Activated T-cell treated with anti-CD3 and anti-CD28 coated beads, Interleukin-2, amount 50 U/mL, for 24 hours (primary cell): ENCODE measurements at places on chromosomes 3 and 15.

GRCh38 chr3:156542101-156543042, 12.5 kb downstream of the SSR3 start:
- H3K27ac ChIP-seq, result peak overlapping the region; percentile 44
- peaks cover 26% of the 10 kb centered on the region for H3K4me1 ChIP-seq
- peaks cover 91% of the 10 kb centered on the region for H3K36me3 ChIP-seq
- no peak for DNase-seq

- no peaks in the 10 kb centered on the region for H3K36me3 ChIP-seq
- H3K4me1 ChIP-seq, result no peaks in the 10 kb centered on the region
- H3K4me3 ChIP-seq, result no peak overlapping the region
- no peaks in the 10 kb centered on the region for H3K27me3 ChIP-seq
- H3K27ac ChIP-seq, result no peak overlapping the region
Measured at GRCh38 chr3:35184775-35185174, 454.6 kb upstream of the ARPP21 start.

DNA sequence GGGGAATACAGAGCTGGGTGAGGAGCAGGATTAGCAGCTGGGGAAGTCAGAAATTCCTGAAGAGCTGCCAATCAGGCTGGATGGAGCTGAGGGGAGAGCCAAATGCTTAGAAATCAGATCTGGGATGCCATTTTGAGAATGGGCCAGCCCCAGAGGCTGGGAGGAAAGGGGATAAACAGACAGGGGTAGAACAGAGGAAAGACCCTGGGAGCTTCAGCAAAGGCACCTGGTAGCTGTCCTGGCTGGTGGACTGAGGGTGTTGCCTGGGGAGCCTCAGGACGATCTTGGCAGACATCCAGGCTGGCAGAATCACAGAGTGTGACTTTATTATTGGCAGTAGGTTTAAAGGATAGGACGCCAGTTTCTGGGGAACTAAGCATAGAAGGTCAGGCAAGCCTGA, 97.8 kb downstream of the SQOR start:
- no peak overlapping the region for H3K27ac ChIP-seq
- no peak for DNase-seq
- H3K4me3 ChIP-seq, result no peak overlapping the region
- no peaks in the 10 kb centered on the region for H3K36me3 ChIP-seq
- H3K27me3 ChIP-seq, result peaks cover 16% of the 10 kb centered on the region
- no peaks in the 10 kb centered on the region for H3K4me1 ChIP-seq

GRCh38 chr15:40464595-40465185, 6.1 kb upstream of the CHST14 start:
- no peak for DNase-seq
- peaks cover 74% of the 10 kb centered on the region for H3K36me3 ChIP-seq
- no peak overlapping the region for H3K4me3 ChIP-seq
- H3K27me3 ChIP-seq, result no peaks in the 10 kb centered on the region
- peak overlapping the region; percentile 55 for H3K27ac ChIP-seq

DNA sequence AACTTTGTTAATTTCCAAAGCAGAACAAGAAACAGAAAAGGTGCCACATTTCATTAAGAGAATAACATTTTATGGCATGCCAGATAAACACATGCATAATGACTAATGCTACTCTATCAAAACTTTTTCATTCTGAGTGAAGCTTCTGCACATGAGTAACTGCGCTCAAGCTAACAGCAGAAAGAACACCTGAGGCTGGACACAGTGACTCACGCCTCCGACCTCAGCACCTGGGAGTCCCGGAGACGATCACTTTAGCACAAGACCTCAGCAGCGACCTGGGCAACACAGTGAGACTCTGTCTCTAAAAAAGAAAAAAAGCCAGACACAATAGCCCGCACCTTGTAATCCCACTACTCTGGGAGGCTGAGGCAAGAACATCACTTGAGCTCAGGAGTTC, 70.6 kb downstream of the ACAP2 start:
- peaks cover 6% of the 10 kb centered on the region for H3K4me1 ChIP-seq
- peaks cover 51% of the 10 kb centered on the region for H3K36me3 ChIP-seq
- no peak overlapping the region for H3K4me3 ChIP-seq
- no peak overlapping the region for H3K27ac ChIP-seq
- no peaks in the 10 kb centered on the region for H3K27me3 ChIP-seq
- no peak for DNase-seq

GRCh38 chr3:157285141-157285540, 125.2 kb upstream of the CCNL1 start:
- no peak overlapping the region for H3K4me3 ChIP-seq
- no peak for DNase-seq
- H3K36me3 ChIP-seq, result no peaks in the 10 kb centered on the region
- H3K4me1 ChIP-seq, result peaks cover 6% of the 10 kb centered on the region

DNA sequence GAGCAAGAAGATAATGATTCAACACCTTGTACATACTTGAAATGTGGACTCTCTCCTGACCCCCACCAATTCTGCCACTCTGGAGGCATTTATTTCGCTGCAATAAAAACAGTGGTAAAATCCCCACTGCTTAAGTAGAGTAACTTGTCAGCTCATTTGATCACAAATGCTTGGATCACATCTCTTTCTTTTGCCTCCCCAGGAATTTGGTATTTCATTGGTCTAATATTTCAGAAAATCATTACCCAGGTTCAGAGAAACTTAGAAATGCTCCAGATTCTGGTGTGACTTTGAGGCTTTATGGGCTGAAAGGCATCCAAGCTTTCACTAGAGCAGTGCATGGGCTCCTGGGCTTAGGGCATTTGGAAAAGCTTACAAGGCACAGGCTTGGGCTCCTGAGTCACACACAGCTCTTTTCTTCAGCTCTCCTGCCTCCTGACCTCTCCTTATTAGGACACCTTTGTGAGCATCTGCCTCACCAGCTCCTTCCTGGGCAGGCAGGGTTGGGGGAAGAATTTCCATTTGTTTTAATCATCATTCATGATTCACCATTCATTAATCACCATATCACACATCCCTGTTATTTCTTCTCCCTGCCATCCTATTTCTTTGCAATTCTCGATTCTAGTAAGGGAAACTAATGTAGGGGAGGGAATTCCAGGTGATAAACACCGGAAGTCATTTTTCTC, 22.5 kb downstream of the CDCP1 start:
- H3K27me3 ChIP-seq, result peaks cover 7% of the 10 kb centered on the region
- no peak overlapping the region for H3K4me3 ChIP-seq
- peak; percentile 16 for DNase-seq
- peaks cover 34% of the 10 kb centered on the region for H3K4me1 ChIP-seq
- H3K36me3 ChIP-seq, result no peaks in the 10 kb centered on the region

DNA sequence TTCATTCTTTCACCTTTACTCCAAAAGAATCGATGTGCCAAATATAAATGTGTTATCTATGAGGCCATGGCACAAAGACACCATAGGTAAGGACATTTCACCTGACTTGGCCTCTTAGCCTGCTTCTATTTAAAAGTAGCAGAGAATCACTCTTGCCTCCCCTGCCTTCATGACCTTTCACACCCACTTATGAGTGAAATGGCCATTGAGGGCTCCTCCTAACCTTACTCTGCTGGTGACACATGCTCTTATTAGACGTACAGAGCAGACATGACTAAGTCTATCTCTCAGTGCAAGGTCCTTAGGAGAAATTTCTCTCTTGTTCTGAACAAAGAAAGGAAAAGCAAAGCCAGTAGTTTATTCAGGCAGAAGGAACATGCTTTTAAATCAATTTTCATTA, 150.7 kb downstream of the LRTM1 start:
- H3K27me3 ChIP-seq, result no peaks in the 10 kb centered on the region
- H3K27ac ChIP-seq, result no peak overlapping the region
- H3K4me1 ChIP-seq, result no peaks in the 10 kb centered on the region
- H3K36me3 ChIP-seq, result no peaks in the 10 kb centered on the region

DNA sequence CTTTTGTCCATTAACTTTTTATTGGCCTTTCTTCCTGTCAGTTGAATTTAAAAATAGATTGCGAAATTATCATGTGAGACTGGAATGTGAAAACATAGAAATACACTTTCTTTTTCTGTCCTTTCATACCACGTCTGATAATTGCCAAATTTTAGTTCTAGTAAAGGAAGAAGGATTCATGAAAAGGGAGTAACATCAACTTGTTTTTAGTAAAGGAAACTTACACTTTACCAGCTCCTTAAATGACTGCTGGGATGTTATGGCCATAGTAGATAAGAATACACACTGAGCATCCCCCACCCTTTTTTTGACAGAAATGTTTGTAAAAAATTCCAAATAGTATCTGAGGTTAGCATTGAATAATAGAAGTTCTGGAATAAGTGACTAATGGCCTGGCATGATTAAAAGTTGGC, 137.9 kb downstream of the NEO1 start:
- no peaks in the 10 kb centered on the region for H3K36me3 ChIP-seq
- no peaks in the 10 kb centered on the region for H3K27me3 ChIP-seq
- DNase-seq, result no peak
- H3K4me3 ChIP-seq, result no peak overlapping the region

DNA sequence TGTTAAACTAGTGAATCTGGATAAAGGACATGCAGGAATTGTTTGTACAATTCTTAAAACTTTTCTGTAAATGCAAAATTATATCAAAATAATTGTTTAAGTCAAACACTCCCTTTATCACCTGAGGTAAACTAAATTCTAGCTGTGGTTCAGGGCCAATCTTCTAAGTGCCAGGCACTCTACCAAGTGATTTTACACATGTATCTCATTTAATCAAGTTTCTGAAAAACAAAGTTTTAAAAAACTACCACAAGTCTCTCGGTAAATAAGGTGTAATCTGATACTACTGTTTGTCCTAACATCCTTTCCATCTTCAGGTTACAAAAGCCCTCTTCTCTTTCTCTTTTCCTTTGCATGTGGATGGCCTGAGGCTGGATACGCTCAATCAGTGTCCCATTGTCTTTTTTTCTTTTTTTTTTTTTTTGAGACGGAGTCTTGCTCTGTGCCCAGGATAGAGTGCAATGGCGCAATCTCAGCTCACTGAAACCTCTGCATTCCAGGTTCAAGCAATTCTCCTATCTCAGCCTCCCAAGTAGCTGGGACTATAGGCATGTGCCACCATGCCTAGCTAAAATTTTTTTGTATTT, 19.3 kb downstream of the IFT80 start:
- no peak for DNase-seq
- H3K4me1 ChIP-seq, result peaks cover 6% of the 10 kb centered on the region
- H3K27ac ChIP-seq, result no peak overlapping the region

GRCh38 chr15:40257656-40258450, 19.0 kb downstream of the PAK6 start:
- peaks cover 23% of the 10 kb centered on the region for H3K27me3 ChIP-seq
- H3K4me3 ChIP-seq, result no peak overlapping the region
- no peaks in the 10 kb centered on the region for H3K36me3 ChIP-seq
- peaks cover 8% of the 10 kb centered on the region for H3K4me1 ChIP-seq
- no peak overlapping the region for H3K27ac ChIP-seq

GRCh38 chr3:16067837-16068471, 106.5 kb upstream of the GALNT15 start:
- peaks cover 7% of the 10 kb centered on the region for H3K4me1 ChIP-seq
- H3K36me3 ChIP-seq, result no peaks in the 10 kb centered on the region
- H3K27ac ChIP-seq, result no peak overlapping the region

GRCh38 chr3:194120789-194121770, 14.9 kb upstream of the HES1 start:
- no peaks in the 10 kb centered on the region for H3K4me1 ChIP-seq
- H3K4me3 ChIP-seq, result no peak overlapping the region
- H3K36me3 ChIP-seq, result no peaks in the 10 kb centered on the region
- DNase-seq, result no peak
- no peak overlapping the region for H3K27ac ChIP-seq

DNA sequence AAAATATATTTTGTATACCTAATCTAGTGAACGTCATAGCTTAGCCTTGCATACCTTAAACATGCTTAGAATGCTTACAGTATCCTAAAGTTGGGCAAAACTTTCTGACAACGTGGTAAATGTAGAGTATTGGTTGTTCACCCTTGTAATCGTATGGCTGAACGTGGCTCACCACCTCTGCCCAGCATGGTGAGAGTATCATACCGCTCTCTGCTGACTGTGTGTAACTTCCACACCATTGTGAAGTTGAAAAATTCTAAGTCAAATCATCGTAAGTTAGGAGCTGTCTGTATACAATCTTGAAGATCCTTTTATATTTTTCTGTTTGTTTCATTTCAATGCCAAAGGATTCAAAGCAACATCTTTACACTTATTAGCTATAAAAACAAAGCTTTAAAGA, 63.5 kb upstream of the TRPC1 start:
- H3K4me1 ChIP-seq, result no peaks in the 10 kb centered on the region
- H3K27ac ChIP-seq, result no peak overlapping the region
- no peak overlapping the region for H3K4me3 ChIP-seq
- H3K27me3 ChIP-seq, result no peaks in the 10 kb centered on the region
- DNase-seq, result no peak

GRCh38 chr3:195869413-195870001, 38.8 kb downstream of the TNK2 start:
- H3K27ac ChIP-seq, result no peak overlapping the region
- H3K4me1 ChIP-seq, result no peaks in the 10 kb centered on the region
- H3K4me3 ChIP-seq, result no peak overlapping the region

DNA sequence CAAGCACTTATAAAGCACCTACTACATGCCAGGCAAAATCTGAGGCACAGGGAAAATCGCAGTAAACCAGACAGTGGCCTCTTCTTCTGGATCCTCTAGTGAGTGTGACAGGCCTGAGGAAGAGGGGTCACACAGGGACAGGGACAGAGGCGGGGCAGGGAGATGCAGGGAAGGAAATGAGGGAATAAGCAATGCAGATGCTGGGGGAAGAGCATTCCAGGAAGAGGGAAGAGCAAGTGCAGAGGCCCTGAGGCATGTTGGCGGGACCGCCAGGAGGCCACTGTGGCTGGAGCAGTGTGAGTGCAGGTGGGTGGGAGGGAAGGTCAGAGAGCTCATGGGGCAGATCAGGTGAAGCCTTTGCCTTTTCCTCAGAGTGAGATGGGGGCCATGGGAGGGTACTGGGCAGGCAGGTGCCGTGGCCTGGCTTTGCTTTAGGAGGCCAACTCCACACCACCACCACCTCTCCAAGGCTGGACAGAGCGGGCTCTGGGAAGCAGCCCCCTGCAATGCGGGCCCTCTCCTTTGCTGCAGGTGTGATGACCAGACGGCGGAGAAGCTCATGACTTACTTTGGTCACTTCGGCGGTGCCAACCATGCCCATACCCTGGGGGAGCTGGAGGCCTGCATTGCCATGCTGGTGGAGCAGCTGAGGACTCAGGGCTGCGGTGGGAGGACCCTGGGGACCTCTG, 26.8 kb upstream of the GP9 start:
- peaks cover 16% of the 10 kb centered on the region for H3K4me1 ChIP-seq
- no peaks in the 10 kb centered on the region for H3K27me3 ChIP-seq
- no peak overlapping the region for H3K4me3 ChIP-seq
- no peaks in the 10 kb centered on the region for H3K36me3 ChIP-seq
- H3K27ac ChIP-seq, result no peak overlapping the region

DNA sequence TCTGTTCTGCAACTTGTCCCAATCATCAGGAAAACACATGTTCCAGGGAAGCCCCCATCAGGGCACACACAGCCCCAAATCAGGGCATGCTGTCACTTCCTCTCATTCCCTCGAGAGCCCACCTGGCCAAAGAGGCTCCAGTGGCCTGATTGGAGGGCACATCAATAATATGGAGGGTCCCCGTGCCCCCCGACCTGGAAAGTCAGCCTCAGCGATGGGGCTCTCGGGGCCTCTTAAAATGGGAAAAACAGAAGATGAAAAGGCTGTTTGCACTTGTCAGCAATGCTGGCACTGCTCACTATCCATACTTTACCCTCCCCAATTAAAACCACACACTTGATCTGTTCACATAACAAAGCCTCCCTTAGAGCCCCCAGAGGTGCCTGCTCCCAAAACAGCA, 172.9 kb upstream of the NSMCE3 start:
- H3K4me1 ChIP-seq, result no peaks in the 10 kb centered on the region
- H3K27ac ChIP-seq, result no peak overlapping the region
- no peaks in the 10 kb centered on the region for H3K36me3 ChIP-seq
- DNase-seq, result no peak
- no peak overlapping the region for H3K4me3 ChIP-seq
